NCI-H446 (cell line): ENCODE measurements at places on chromosomes 3 and 15.

DNA sequence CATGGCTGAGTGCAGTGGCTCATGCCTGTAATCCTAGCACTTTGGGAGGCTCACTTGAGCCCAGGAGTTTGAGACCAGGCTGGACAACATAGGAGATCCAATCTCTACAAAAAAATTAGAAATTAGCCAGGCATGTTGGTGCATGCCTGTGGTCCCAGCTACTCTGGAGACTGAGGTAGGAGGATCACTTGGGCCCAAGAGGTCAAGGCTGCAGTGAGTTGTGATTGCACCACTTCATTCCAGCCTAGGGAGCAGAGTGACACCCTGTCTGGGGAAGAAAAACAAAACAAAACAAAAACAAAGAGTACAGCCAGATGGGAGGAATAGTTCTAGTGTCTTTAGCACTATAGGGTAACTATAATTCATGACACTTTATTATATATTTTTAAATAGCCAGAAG, 26.2 kb upstream of the COMMD4 start:
- DNase-seq, result no peak

DNA sequence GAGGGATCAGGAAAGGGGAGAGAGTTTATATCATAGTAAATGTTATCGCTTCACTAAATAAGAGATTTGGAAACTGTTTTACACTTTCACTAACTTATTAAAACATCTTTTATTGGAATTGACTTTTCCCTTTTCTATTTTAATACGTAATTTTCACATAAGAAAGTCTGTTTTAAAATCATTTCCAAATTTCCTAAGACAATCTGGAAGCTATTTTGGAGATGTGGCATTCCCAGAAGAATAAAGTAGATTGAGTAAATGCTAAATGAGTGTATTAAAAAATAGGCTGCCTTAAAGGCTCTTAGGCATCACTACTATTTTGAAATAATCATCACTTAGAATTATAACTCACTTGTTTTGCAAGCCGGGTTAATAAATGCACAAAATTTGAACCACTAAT, 763.5 kb downstream of the EDEM1 start:
- DNase-seq, result no peak

GRCh38 chr3:10524799-10525301, 19.5 kb upstream of the ATP2B2 start:
- no peak for DNase-seq

DNA sequence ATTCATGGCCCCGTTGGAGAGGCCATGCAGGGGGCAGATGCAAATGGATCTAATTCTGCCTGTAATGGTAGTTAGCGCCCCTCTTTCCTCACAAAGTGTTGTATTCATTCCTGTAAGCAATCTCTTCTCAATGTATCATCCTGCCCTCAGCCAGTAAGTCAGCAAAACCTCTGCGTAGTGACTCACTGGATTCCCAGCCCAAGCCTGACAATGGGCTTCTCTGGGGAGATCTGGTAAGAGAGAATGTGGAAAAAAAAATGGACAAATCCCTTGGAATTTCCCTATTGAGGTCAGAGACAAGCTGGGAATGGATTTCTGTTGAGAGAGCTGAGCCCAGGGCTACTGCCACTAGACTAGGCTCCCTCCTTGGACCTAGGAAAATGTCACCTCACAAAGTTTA, 25.4 kb downstream of the ADPGK start:
- DNase-seq, result no peak
